ENCODE measurements at places on chromosomes 3 and 15. TPM values are rescaled to one million over a fixed set of nuclear protein-coding genes. Genes with fewer than 3 reads are reported as not detected.

- DNase-seq = no peak
Measured at GRCh38 chr15:64161688-64162477, 939 bp downstream of the PPIB start.

GRCh38 chr3:134332344-134332743 lies 41.9 kb downstream of the AMOTL2 start:
- no peak for DNase-seq

DNA sequence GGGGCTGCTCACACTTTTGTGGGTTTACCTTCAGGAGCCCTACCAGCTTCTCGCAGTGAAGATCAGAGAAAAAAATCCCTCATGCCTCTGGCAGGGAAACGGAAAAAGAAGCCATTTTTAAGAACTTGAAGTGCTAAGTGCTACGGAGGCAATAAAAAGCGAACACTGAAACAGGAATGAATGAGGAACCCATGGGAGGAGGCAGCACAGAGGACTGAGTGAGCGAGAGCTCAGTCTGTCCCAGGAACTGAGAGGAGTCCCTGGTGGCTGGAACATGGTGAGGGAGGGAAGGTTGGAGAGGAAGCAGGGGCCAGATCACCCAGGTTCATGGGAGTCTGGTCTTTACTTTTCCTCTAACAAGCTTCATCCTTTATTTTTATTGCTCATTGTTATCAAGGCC lies 228.1 kb upstream of the PROK2 start:
- no peak for DNase-seq

DNA sequence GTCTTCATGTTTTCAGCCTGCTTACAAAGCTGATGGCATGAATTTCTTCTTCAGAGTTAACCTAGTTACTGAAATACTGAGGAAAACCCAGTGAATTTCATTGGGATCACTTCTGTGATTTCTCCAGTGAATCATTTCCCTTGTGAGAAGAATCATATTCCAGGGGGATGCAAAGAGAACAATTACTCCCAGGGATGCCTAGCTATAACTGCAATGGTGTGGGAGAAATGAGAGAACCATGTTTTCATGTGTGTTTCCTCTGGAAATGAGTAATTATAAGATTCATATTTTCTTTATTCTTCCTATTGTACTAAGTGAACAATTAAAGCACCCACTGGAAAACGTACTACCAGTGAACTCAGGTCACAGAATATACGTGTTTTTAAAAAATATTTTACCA lies 485.4 kb downstream of the GRM7 start:
- no peak for DNase-seq

The ASTE1 gene
- total RNA-seq = 3.3 TPM

- DNase-seq = no peak
Measured at GRCh38 chr15:74788042-74788682, 6.3 kb downstream of the CSK start.

The COL6A5 gene
- total RNA-seq = not detected

The GOLGB1 gene
- 35.4 TPM for total RNA-seq

- no peak for DNase-seq
Measured at GRCh38 chr3:156037356-156037755, 83.0 kb upstream of the KCNAB1 start.

DNA sequence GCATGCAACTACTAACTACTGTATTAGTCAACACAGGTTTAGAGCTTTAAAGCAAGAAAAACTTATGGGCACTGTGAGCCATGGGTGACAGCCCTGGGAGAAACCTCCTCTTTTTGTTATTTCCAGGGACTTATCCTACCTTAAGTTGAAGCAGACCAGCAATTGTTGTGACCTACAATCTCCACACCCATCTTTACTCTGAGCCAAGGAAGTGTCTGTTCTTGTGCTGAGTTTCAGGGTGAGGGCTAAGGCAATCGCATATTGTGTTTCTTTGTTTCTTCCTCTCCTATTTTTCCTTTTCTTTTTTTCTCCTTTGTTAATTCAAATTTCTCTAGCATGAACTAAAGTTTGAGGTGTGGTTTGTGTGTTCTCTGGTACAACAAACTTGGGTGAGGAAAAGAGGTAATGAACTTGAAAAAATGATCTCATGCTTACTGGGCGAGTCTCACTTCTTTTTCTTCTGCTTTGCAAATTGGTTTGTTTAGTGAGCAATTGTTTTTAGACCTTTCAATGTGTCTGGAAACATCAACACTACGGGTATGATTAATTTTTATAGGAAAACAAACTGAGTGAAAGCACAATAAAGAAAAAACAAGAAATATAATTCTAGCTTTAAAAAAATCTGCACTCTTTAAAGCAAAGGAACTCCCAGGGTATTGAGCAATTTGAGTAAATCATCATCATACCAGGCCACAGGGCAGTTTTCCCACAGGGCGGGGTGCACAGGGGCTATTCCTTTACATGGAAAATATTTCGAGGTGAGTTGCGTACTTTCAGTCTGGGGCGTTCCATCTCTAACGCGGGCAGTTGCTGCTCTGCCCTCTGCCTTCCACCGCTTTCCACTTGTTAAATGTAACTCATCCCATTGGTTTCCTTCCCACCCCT lies 2.7 kb downstream of the UPK1B start:
- no peak for DNase-seq

The SNTN gene
- not detected for total RNA-seq

- no peak for DNase-seq
Measured at GRCh38 chr3:154025007-154025406, 96.2 kb upstream of the ARHGEF26 start.

DNA sequence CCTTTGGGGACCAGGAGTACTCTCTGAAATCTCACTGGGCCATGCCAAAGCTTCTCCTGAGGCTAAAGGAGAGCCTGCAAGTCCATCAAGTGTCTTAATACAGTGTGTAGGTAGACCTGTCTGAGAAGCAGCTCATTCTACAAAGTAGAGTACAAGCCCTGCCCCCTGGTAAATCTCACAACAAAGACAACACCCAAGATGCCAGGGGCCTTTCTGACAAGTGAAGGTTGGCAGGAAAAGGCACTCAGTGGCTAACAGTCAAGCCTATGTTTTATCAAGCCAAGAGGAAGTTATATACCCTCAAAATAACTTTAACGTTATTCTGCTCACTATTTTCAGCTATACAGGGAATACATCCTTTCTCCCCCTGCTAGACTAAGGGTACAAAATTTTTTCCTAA lies 58.3 kb downstream of the NMNAT3 start:
- no peak for DNase-seq

DNA sequence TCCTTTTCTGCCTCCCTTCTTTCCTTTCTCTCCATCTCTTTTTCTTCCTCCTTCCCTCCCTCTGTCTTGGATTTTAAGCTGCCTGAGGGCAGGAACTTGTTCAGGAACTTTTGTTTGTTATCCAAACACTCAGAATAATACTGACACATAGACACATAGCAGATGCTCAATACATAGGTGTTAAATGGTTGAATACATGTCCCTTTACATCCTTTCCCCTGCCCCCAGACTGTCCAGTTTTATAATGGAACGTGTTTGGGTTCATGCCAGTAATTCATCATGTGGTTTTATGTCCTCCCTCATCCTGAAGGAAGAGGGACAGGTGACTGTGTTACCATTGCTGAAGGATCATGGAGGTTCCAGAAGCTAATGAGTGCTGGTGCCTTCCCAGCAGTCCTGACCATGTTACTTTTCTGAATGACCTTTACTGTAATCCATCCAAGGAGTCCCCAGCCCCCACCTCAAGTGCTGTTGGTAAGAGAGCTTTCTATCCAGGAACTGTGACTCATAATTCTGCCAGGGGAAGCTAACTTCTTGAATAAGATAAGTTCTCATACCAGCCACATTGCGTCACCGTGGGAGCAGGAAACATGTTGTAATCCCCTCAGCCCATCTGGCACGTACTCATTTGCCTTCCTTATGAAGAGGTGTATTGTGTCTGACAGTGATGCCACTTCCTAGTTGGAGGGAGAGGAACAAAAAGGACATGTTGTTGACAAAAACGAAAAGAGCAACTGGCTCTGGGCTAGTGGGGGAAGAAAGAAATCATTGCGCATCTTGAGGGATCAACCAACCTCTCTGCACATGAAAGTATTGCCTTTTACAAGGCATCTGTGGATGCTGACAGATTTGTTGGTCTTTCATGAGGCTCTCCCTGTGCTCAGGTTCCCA lies 52.4 kb downstream of the IL1RAP start:
- peak; percentile 99 for DNase-seq

- no peak for DNase-seq
Measured at GRCh38 chr3:59886790-59887189, 837.0 kb upstream of the CFAP20DC start.

- DNase-seq = no peak
Measured at GRCh38 chr15:80609512-80609946, 85.6 kb upstream of the ABHD17C start.

The C3orf62 gene
- total RNA-seq = 3.0 TPM

DNA sequence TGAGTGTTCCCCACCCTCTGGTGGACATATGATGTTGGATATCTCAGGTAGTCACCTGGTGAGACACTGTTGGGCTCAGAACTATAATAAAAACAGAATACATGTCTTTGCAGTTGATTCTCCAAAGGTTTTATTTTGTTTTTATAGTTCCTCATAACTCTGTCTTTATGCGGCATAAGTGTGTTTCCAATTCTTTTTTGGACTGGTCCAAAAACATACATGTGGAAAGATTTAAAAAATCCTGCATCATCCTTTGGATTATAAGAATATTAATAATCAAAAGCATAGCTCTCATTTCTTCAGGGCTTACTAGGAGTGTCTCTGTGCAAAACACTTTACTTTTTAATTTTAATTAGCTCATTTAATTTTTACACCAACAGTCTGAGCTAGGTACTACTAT lies 71.0 kb upstream of the ANKRD34C start:
- no peak for DNase-seq

DNA sequence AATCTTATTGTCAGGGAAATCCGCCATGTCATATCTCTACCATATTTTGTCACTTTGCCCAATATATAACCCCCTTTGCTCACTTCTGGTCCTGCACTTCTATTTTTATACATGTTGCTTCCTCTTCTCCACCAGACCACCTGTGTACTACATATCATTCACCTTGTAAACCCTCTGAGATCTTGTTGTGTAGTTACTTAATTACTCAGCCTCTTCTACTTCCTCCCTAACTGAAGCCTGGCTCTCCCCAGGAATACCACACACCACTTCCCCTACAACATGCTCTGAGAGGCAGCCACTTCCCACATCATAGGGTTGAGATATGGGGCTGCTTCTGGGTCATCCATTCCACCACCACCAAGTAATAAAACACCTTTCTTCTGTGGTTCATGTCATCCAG lies 10.0 kb downstream of the HEXA start:
- no peak for DNase-seq

The CPN2 gene
- 0.15 TPM for total RNA-seq

DNA sequence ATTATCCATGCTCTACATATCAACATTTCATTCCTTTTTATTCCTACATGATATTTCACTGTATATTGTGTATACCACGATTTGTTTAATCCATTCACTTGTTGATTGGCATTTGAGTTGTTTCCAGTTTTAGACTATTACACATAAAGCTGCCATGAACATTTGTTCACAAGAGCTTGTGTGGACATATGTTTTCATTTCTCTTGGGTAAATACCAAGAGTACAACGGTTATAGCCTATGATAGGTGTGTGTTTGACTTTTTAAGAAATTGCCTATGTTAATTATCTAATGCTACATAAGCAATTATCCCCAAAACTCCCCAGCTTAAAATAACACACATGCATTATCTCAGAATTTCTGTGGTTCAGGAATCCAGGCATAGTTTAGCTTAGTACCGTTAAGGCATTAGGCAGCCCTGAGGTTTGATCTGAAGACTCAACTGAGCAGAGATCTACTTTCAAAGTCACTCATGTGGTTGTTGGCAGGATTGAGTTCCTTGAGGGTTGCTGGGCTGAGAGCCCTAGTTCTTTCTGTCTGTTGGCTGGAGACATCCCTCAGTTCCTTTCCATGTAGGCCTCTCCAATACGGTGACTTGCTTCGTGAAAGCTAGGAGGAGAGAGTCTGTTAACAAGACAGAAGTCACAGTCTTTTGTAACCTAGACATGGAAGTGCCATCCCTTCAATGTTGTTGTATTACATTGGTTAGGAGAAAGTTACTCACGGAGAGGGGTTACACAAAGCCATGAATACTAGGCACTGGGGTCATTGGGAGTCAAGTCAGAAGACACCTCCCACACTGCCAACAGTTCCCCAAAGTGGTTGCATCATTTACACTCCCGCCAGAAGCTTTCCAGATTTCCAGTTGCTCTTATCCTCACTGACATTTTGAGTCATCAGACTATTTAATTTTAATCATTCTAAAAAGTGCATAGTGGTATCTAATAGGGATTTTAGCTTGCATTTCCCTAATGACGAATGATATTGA lies 21.0 kb upstream of the PCSK6 start:
- no peak for DNase-seq

DNA sequence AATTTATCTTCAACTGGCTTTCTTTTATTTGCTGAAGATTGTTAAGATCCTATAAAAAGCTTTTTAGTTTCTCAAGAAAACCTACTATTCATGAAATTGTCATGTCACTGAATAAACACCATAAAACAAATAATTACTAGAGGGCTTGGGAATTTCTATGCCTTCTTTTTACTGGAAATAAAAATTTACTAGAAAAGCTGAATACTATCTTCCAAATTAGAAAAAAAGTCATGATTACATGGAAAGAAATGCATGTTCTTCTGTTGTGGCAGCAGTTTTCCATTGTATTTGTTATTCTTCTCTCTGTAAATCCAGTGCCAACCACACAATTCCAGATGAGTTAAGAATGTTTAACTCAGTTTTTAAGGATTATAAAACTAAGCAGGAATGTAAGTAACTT lies 153.8 kb downstream of the RAP2B start:
- peak; percentile 52 for DNase-seq

- no peak for DNase-seq
Measured at GRCh38 chr3:138829886-138830510, 4.7 kb downstream of the PIK3CB start.

The TMOD3 gene
- 58.9 TPM for total RNA-seq
